ENCODE measurements at places on chromosomes 13 and 19. TPM values are rescaled to one million over a fixed set of nuclear protein-coding genes. Genes with fewer than 3 reads are reported as not detected.

DNA sequence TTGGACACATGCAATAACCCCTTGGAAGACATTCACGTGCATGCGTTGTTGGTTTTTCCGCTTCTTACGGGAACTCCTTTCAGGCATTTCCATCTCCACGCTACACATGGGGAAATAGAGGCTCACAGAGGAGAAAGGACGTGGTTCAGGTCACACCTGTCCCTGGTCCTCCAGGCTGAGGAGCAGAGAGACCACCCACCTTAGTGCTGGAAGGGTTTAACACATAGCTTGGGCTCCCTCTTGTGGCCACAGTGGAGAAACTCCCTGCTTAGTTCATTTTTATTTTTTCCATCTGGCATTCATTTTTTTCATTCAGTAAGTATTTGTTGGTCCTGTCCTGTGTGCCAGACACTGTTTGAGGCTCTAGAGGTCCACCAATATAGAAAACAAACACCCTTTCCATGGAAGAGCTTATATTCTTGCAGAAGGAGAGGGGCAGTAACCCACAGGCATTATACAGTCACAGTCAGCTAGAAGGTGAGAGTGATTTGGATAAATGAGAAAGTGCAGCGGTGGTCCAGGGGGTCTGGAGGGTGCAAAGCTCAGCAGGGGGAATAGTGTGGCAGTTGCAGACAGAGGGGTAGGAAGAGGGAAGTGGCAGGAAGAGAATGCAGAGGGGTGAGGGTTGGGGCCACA, 24.2 kb upstream of the TTYH1 start:
- peak; percentile 60 for DNase-seq
- no peaks in the 10 kb centered on the region for H3K36me3 ChIP-seq
- H3K4me3 ChIP-seq = no peak overlapping the region
- peaks cover 50% of the 10 kb centered on the region for H3K27me3 ChIP-seq

DNA sequence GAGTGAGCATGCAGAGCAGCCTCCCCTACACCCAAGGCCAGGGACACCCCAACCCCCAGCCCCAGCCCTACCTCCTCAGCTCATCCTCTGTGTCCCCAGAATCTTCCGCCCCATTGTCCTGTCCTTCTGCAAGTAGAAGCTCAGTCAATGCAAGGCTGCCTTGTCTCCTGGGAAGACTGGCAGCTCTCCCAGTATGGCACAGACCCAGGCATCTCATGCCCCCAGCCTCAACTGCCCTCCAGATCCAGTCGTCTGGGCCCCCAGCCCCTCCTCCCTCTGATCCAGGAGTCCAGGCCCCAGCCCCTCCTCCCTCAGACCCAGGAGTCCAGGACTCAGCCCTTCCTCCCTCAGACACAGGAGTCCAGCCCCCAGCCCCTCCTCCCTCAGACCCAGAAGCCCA, 13.0 kb downstream of the ZNF575 start:
- H3K4me3 ChIP-seq = no peak overlapping the region
- peaks cover 35% of the 10 kb centered on the region for H3K36me3 ChIP-seq

DNA sequence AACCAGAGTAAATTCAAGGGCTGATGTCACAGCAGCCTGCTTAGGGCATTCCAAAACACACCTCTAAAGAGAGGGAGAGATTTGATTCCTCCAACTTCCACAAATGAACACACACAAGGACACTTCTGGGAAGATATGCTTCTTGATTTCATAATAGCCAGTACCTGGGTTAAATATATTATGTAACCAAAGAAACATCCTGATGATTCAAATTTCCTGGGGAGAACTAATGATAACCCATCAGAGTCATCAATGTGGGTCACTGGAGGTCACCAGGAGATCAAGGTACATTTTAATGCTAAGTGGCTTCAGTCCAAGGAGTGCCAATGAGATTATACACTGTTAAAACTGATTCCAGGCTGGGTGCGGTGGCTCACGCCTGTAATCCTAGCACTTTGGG, 54.0 kb upstream of the DOCK9 start:
- H3K4me1 ChIP-seq = peaks cover 3% of the 10 kb centered on the region
- H3K27ac ChIP-seq = no peak overlapping the region
- no peak for DNase-seq
- no peak overlapping the region for H3K4me3 ChIP-seq
- H3K27me3 ChIP-seq = no peaks in the 10 kb centered on the region

GRCh38 chr13:101230271-101230890, 185.9 kb downstream of the NALCN start:
- H3K27me3 ChIP-seq = no peaks in the 10 kb centered on the region
- H3K36me3 ChIP-seq = no peaks in the 10 kb centered on the region
- no peak for DNase-seq
- H3K4me3 ChIP-seq = no peak overlapping the region
- no peak overlapping the region for H3K27ac ChIP-seq

IFNL2 gene
- not detected for total RNA-seq

ZNF296 gene
- 1.3 TPM for total RNA-seq

DCT gene
- not detected for total RNA-seq

KLK8 gene
- total RNA-seq = not detected
